ENCODE measurements at places on chromosomes 6 and 20. TPM values are rescaled to one million over a fixed set of nuclear protein-coding genes. Genes with fewer than 3 reads are reported as not detected.

The SMIM28 gene
- not detected for total RNA-seq

The SMOC2 gene
- 37.2 TPM for total RNA-seq

DNA sequence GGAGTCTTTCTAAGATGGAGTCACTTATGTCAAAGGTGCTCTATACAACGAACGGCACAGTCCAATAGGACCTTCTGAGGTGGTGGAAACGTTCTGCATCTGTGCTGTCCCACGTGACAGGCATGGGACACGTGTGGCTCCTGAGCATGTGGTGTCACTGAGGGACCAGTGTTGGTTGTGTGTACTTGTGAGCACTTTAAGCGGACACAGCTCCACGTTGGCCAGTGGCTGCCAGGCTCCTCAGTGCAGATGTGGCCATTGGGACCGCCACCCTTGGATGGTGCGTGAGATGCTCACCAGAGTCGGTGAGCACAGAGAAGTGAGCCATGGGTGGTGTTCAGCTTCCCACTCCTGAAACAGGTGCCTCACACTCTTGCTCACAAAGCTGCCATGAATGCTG, 110.0 kb downstream of the SYNDIG1 start:
- no peak for DNase-seq

DNA sequence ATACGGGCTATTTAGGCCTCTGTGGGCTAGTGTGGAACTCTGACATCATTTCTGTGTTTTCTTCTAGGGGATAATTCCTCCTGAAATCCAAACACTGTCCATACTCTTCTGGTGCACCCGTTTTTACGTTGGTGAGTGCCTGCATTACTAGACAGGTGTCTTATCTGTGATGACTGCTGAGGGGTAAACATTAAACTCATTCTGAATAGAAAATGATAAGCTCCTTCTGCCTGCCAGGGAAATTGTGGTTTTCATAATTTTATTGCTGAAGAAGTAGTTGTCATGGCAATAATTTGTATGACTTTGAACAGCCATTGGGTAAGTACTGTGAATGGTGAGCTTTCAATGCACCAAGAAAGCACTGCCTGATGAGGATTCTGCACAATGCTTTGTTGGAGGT, 705.6 kb downstream of the UTRN start:
- DNase-seq: no peak

DNA sequence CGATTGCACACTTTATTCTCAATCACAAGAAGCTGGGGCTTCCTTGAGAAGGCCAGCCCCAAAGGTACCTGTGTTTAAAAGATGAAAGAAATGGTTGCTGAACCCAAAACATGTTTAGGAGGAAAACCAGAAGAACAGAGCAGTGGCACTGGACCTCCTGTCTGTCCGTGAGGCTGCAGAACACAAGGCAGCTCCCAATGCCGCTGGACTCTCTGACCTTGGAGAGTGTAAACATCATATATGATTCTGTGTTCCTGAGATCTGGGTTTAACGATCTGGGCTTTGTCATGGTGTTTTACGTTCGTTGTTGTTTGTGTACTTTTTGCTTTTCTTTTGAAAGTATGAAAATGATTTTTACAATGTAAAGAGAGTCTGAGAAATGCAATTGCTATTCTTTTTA, 106.1 kb downstream of the SLC22A3 start:
- DNase-seq: no peak

GRCh38 chr20:35318502-35319157, 26.4 kb upstream of the FAM83C start:
- no peak for DNase-seq

Data from cardiac septum (tissue), 1 donor.